HepG2 (cell line): ENCODE measurements at places on chromosomes 1 and 21. TPM values are rescaled to one million over a fixed set of nuclear protein-coding genes. Genes with fewer than 3 reads are reported as not detected.
A peak's percentile ranks its signal among the peaks of the same experiment; 100 is the strongest.

SPOCD1 gene
- 0.08 and 0.24 TPM in 2 replicates for total RNA-seq

LZIC gene
- total RNA-seq, result 71.8 and 119 TPM in 2 replicates

NBPF6 gene
- not detected in 2 replicates for total RNA-seq

CTTNBP2NL gene
- 4.1 and 6.1 TPM in 2 replicates for total RNA-seq

IL19 gene
- not detected in 2 replicates for total RNA-seq

- DNase-seq, result no peak
Measured at GRCh38 chr1:224545571-224545970, 70.5 kb upstream of the CNIH3 start.

DNA sequence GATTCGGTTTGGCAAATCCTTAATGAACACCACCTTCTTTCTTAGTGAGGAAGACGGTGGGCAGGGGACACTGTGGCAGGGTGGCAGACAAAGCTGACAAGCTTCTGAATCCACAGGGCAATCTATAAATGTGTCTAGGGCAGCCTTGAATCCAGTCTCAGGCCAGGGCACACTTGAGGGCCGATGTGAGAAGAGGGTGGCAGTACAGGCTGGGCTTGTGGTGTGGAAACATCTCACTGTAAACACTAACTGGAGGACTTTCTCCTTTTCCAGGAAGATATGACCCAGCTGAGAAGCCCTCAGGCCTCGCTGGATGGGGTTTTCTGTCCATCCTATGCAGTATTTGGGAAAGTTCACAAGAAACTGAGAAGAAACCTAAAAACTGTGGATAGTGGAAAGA is 46.5 kb downstream of the PKP1 start:
- DNase-seq, result no peak

DNA sequence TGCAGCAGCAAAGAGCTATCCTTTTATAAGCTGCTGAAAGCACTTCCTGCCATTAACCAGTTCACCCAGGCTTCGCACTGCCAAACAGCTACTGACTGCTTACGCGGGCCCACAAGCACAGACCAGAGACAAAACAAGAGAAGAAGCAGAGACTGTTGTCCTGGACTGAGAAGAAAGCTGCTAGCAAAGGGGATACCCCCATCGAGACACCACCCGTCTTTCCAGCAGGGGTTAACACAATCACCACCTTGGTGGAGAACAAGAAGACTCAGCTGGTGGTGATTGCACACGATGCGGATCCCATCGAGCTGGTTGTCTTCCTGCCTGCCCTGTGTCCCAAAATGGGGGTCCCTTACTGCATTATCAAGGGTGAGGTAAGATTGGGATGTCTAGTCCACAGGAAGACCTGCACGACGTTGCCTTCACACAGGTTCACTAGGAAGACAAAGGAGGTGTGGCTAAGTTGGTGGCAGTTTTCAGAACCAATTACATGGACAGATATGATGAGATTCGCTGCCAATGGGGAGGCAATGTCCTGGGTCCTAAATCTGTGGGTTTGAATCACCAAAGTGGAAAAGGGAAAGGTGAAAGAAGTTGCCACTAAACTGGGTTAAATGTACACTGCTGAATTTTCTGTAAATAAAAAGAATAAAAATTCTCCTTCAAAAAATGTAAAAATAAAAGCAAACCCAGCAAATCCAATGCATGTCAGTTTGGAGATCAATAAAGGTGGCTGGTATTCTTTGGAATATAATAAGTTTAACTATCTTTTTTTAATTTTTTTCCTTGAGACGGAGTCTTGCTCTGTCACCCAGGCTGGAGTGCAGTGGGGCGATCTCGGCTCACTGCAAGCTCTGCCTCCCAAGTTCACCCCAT is 1.2 kb downstream of the FMO5 start:
- DNase-seq, result no peak

GRCh38 chr1:177708406-177708805 is 261.5 kb downstream of the SEC16B start:
- no peak for DNase-seq

GRCh38 chr1:240652549-240652948 is 40.6 kb upstream of the GREM2 start:
- DNase-seq, result no peak

DNA sequence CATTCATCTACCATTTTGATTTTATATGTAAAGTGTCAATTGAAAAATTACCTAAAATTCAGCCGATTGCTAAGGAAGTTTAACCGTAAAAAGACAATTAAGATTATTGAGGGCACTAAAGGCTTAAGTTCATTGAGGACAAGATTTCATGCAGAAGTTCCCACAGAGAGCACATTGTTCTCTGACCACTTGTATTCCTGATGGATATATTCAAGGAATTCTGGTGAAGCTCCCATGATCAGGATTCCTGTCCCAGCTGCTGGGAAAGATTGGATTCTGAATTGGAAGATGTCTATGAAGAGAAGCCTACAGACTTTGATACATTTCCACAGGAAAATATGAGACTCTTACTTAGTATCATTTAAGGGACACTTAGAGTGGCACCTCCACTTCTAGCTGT is 209.2 kb upstream of the KCTD3 start:
- DNase-seq, result no peak

DNA sequence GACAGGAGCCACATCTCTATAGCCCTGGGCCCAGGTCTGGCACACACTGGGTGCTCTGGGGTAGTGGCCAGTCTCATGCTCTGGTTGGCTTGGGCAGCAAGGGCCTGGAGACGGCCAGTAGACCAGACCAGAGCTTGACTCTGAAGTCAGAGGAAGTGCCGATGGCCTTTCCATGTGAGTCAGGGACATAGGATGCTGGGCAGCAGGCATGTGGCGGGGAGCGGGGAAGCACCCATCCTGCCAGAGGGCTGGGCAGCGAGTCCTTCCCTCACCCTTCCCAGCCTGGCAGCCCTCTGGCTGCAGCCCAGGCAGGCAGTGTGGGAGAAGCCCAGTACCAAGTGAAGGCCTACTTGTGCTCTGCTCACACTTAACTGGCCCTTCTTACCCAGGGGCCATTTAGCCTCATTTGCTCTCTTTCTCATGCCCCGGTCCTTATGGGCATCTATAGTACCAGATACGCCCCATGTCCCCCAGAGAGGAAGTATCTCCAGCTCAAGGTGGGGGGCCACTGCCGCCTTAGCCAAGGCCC is 3.3 kb downstream of the GPR153 start:
- no peak for DNase-seq

DNA sequence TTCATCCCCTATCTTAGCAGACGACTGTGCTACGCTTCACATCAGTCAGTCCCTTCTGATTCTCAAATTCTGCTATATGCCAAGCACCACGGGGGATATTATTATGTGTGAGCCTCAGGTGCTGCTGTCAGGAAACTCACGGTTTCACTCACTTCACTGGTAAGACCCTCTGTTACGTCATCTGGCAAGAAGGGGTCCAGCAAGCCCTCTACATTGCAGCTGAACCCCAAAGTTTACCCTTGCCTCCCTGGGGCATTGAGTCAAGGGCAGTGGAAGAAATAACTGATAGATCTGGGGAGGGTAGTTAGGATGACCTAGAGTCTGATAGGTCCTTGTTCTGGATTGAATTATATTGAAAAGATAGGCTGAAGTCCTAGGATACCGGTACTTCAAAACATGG is 237.4 kb downstream of the RRAGC start:
- DNase-seq, result no peak

- peak; percentile 62 for DNase-seq
Measured at GRCh38 chr1:24830680-24831272, 85.5 kb downstream of the CLIC4 start.
